ENCODE measurements at places on chromosomes 6 and 20.

DNA sequence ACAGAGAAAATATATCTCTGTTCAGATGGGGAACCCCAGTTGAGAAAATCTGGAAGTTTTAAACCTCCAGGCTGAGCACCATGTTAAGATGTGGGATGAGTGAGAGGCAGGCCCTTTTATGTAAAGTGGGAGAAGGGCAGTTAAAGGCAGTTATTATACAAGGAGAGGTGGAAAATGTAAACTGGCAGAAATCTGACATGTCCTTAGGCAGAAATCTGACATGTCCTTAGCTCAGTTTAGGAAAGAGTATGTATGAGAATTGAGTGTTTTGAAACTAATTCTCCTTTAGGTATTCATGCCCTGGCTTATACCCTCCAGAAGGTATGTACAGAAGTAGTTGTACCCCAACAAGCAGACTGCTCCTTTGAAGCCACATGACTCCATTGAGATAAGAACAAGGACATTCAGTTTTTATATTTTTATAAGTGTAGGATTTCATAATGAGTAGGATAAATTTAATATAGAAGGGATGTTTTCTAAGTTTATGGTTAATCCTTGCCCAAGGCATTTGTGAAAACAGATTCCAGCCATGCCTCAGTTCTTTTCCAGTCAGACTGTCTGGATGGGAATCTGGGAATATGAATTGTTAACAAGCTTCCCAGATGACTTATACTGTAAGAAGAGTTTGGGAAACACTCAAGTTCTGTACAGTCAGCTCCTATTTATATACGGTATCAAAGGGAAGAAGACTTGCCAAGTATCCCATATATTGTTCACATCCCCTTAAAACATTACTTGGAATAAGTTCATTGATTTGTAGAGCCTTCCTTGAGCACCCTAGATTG, 87.7 kb downstream of the SCAND1 start:
- DNase-seq = no peak

DNA sequence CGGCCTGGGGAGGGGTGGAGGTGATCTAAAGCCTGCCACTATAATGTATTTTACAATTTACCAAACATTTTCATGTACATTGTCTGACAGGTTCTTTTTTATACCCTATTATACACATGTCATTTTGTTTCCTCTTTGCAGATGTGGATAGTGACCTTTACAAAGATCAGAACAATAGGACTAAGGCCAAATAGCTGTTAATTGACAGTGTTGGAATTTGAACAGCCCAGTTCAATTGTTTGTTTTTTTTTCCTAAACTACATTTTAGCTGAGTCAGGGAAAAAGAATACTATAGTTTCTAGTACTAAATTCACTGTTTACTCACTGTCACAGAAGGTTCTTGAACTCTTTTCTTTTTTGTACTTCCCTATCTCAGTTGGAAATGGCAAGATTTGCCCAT, 40.2 kb downstream of the PGM3 start:
- no peak for DNase-seq

GRCh38 chr6:32785781-32786533, 22.6 kb upstream of the HLA-DQB2 start:
- peak; percentile 40 for DNase-seq

- DNase-seq = peak; percentile 65
These were observed 48.4 kb downstream of the CEP43 start for GRCh38 chr6:167047554-167047953.

DNA sequence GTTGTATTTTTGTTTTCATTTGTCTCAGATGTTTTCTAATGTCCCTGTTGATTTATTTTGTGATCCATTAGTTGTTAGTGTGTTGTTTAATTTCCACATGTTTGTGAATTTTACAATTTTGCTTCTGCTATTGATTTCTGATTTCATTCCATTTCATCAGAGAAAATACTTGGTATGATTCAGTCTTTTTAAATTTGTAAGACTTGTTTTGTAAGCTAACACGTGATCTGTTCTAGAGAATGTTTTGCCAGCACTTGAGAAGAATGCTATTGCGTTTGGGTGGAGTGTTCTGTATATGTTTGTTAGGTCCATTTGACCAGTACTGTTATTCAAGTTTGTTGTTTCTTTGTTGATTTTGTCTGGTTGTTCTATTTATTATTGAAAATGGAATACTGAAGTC, 53.9 kb downstream of the KIZ start:
- DNase-seq = no peak

DNA sequence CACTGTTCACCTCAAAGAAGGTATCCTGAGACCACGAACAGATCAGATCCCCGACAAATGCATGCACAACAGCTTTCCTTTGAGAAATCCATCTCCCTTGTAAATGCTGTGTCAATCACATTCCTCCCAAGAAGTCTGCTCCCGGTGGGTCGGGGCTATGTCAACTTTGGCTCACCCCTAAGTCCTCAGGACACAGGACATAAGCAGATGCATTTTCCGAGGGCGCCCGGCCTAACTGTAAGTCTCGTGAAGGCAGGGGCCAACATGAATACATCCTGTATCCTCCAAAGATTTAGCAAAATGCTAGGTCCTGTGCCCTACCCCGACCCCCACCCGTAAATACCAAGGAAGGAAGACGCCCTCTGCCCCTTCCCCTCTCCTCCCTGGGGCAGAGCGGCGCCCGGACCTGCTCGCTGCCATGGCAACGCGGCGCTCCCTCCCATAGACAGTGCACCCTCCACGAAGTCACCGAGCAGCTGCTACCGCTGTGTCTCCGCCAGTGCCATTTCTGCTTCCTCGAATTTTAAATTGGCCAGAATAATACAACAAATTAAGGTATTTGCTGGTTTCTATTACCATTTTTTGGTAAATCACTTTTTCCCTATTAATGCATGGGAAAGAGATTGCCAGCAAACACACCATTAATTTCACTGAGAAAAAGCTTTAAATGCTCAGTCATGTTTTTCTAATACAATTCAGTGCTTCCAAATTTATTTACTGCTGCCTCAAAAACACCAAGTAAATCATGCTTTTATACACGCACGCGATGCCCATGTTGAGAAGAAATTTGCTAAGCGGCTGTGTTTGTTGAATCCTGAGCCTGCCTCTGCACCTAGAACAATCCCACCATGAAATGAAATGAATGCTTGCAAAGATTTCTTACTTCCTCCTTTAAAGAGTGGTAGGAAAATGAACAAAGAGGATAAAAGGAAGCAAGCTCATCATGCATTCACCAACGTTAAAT, 100.6 kb downstream of the PCSK2 start:
- DNase-seq = no peak

- no peak for DNase-seq
These were observed 636.8 kb downstream of the PRKN start for GRCh38 chr6:162090734-162091133.

- DNase-seq = no peak
These were observed 435.3 kb upstream of the SPTLC3 start for GRCh38 chr20:12573442-12573841.

DNA sequence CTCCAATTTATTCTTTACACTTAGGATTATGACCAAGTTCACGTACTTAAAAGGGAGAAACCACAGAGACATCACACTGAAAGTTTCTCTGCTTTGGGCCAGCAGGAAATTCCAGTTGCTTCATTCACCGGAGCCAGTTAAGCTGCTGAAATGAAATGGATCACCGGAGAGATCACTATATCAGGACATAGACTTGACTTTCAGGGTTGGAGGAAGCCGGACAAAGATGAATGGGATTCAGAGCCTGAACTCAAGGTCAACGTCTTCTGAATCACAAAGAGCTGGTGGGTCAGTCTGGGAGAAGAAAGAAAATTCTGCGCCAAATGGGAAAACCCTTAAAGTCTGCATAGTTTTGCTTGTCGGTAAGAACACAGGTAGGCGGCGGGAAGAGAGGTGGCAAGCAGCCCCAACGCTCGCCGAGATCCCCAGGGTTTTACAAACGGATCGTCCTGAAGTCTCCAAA, 81.9 kb upstream of the CCDC28A start:
- no peak for DNase-seq

DNA sequence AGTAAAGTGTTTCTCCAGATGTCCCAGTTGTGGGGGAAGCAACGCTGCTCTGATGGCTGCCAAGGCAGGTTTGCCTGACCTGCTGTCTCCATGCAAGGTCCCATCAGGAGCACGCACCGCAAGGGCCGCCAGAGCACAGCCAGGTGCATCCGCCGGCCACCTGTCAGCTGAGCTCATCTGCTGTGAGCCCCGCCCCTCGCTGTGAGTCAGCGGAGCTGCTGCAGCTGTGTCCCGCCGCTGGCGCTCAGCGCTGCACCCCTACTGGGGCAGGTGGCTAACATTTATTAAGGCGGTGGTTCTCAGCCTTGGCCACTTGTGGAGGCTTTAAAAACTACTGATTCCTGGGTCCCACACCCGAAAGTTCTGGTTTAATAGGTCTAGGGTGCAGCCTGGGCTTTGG, 225.7 kb downstream of the UST start:
- peak; percentile 25 for DNase-seq

DNA sequence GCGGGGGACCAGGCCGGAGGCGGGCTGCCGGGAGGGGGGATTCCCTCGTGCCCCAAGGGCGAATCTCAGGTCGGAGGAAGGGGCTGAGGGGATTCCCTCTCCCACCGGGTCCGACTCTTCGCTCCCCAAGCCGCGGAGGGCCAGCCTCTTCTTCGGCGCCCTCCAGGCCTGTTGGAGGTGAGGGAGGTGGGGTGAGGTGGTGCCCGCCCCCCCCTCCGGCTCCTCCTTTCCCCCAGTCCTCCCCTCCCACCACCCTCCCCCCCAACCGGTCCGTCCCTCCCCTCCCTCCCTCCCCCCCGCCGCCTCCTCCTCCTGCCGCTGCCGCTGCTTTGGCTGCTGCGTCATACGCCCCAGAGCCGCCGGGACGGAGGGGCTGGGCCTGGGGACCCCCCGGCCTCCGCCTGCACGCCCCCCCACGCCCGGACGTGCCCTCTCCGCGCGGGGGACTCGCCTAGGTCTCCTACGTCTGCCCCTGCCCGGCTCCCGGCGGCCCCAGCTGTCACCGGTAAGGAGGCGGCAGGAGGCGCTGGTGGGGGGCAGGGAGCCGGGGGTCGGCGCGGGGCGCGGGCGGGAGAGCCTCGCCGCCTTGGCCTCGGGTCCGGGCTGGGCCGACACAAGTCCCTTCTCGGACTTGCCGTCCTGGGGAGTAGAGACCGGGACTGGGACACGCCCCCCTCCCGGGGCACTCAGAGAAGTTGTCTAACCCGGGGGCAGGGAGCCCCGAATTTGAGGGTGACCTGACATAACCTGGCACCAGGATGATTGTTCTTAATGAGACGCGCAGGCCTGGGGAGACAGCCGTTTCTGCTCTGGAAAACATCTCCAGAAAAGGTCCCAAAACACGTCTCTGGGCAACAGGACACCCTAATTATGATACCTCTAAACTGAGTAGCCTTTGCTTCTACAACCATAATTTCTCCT, at the start of gene PHF1:
Gene PHF1 (plus strand): TSS at position 304 of the 921 bp plus-strand sequence. CDS start 1,250 bp downstream, outside the sequence.
- DNase-seq = no peak

DNA sequence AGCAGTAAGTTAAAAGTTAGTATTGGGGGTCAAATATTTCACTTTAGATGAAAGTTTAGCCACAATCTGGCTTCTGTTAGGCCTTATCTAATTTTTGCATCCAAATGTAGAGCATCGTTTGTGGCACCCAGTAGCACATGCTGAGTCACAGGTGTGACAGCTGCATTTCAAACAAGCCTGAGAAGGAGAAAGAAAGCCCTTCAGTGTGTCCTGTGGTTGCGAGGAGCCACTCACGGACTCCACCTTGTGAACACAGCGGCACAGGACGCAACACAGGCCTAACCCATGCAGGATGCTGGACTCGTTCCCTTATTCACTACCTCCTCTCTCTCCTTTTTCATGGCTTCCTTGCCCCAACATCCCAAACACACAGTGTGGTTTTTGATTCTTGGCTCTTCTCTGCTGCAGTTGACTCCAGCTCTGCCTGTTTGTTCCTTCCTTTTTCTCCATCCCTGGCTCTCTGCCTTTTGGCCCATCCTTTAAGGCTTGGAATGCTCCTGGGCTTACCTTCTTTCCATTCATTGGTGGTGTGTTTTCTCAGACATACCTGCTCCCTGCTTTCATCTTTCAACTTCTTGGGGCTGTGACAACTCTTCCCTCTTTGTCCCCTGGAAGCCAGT, 124.2 kb downstream of the SLC16A10 start:
- no peak for DNase-seq

DNA sequence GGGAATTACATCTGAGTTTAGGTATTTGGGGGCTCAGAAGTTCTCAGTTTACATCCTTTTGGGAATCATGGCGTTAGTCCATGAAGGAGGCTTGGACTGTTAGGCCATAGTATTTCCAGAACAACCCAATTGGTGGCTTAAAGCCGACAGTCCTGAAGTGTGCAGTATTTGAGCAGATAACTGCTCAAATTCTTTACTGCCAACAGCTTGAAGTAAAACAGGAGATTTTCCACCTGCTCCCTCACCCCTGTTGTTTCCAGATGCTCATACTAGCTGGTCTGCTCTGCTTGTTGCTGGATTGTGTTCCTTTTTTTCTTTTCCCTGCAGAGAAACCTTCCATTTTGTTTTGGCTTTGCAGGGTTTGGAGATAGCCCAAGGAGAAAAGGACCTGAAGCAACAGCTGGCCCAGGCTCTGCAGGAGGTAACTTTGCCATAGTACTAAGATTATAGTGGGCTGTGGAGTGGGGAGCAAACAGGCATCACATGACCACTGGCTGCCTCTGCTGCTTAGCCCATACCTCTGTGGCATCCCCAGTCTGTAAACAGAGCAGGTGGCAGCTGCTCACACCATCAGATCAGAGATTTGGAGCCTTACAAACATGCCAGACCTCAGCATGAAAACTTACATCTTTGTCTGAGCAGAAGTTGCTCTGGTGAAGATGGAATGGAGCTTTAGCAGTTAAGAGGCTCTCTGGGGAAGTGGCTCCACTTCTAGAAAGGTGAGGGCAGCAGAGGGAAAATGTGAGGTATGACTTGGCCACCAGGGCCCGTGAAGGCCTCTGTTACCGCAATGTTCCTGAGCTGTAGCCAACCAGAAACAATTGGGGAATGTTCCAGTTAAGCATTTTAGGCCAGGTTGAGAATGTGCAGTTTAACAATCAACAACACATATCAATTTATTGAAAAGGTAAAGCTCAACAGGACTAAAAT, 17.6 kb downstream of the RNF8 start:
- DNase-seq = no peak

DNA sequence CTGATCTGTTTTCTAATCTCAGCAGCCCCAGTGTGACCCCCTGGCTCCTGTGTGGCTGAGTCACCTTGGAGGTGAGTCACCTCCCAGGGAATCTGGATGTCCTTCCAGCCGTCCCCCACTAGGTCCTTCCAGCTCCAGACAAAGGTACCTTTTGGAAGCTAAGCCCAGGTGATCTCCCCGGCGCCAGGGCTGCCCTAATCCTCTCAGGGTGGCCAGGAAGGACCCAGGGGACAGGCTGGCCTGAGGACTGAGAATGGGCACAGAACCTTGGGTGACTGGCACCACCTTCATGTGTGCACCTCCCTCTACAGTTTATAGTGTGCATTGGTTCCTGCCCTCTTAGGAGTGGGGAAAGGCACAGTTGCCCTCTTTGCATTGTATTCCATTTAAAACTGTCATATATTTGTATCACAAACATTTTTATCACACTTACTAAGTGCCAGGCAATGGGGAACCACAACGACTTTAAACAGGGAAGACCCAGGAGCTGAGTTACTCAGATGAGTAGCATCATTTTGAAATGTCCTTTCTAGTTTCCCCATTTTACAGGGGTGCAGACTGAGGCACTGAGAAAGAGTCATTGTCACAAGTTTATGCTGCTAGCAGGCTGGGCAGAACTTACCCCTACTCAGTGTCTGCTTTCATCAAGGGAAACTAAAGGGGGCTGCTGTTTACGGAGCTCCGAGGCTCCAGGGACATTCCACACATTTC, 2.6 kb upstream of the BPIFB4 start:
- DNase-seq = no peak
